ENCODE measurements at places on chromosomes 7 and 10.

DNA sequence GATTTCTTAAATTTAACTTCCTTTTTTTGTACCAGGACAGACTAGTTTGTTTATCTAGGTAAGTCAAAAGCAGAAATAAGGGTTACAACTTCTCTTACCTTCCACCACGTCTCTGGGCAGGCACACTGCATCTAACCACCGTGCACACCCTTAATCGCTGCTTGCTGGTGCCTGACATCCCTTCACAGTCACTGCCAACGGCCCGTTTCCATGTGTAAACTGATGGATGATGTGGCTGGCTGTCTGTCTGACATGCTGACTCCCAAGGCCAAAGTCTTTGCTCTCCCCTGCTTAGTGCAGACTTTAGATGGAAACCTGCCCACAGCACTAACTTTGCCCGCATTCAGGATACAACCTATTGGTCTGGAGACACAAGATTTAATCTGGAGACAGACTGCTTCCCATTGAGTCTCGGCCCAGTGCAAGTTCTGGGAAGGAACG is 1.1 kb downstream of the TMEM273 start:
- no peak for DNase-seq

- no peak for DNase-seq
Measured at GRCh38 chr7:67760971-67761370, 764.3 kb downstream of the TYW1 start.

- no peak for DNase-seq
Measured at GRCh38 chr10:33674491-33674890, 340.0 kb upstream of the NRP1 start.

DNA sequence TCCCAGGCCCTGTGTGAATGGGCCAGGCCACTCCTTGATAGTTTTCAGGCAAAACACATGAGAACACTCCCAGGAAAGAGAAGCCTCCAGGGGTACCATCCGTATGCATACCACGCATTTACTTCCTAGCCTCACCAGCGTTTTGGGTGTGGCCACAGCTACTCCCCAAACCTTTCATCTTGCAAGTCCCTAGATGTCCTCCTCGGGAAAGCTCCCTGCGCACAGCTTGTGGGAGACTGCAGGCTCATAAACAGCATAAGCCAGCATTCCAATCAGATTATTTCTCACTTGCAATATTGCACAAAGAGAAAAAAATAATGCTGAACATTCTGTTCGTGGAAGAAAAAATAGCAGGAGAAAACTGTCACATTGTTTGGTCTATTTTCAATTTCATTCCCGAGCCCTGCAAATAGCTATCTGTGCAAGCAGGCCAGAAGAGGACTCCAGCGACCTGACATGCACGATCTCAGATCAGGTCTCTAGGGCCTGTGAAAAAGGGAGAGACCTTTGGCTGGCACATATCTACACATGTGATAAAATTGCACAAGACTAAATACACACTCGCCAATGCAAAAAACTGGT is 175.6 kb downstream of the PLXNA4 start:
- no peak for DNase-seq

GRCh38 chr10:5506751-5507648 is 7.6 kb upstream of the CALML5 start:
- DNase-seq: no peak

GRCh38 chr10:78953113-78953798 is 115.5 kb upstream of the ZMIZ1 start:
- no peak for DNase-seq

DNA sequence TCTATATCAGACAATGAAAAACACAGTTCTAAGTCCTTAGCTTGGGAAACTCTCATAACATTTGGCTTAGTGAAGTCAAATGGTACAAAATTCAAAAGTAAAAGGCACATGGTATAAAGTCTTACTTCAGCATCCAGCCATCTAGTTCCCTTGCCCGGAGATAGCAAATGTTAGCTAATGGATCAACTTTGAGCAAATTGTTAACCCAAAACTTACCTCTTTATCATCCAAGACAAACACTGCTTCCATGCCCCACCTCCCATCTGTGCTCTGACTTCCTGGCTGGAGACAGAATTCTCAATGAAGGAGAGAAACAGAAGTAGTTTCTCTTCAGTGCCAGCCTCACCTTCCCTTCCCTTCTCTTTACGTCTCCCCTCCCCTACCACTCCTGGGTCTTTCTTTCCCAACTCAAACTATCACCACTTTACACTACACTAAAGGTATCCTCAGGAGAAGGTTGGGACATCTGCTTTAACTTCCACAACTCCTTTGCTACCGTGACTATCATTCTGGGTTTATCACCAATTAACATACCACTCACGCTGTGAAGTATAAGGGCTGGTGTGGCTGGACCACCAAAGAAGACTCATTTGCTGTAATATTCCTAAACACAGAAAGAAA is 21.2 kb upstream of the ZNRF2 start:
- no peak for DNase-seq

GRCh38 chr7:107660381-107661080 is at the start of gene SLC26A4:
TSS of gene SLC26A4 (plus strand) at chr7:107660828. CDS start at chr7:107661642, 814 bp downstream.
- DNase-seq: no peak

GRCh38 chr10:3432081-3432825 is 259.7 kb upstream of the PITRM1 start:
- no peak for DNase-seq

GRCh38 chr10:3853016-3853415 is 68.0 kb upstream of the KLF6 start:
- no peak for DNase-seq

GRCh38 chr7:28954471-28954870 is 3.7 kb downstream of the TRIL start:
- no peak for DNase-seq

DNA sequence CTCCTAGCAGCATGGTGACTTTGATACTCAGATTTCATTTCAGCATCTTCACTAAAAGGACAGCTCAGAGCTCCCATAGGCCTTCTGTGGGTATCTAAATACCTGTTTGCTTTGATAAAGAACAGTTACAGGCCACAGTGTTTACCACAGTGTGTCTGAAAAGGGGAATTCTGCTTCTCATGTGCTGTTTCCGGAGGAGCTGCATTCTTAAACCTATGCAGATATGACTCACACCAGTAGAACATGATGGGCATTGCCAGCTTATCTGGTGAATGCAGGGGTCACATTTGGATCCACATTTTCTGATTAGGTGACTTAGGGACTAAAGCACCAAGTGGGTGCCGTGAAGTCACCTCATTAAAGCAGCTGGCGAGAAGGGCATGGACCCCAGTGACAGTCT is 52.6 kb downstream of the TRRAP start:
- no peak for DNase-seq

GRCh38 chr10:17548770-17549169 is 68.4 kb downstream of the HACD1 start:
- no peak for DNase-seq

- no peak for DNase-seq
Measured at GRCh38 chr7:44220358-44221112, 19.8 kb downstream of the YKT6 start.

DNA sequence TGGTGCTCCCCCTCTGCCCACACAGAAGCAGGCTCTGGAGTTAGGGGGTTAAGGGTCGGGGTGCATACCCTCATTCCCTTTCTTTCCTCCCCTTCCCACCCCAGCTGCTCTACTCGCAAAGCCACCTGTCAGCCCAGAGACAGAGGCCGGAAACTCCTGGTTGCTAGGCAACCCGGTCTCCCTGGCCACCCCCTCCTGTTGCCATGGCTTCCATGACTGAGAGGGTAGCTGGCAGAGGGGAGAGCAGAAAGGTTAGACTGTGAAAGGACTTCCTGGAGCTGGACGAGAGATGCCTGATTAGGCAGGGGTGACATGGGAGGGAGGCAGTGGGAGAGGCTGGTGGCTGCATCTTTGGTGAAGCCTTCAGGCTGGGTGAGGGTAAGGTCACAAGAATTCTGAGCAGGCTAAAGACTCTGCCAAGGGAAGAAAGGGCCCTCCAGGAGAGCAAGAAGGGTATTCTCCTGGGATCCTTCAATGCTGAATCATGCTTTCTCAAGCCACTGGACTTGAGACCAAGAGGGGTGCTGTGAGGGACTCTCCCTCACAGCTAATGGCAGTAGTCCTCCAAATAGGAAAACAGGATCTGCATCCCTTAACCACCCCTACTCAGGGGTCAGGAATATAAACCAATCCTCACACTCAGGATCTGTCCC is 5.4 kb downstream of the PSD start:
- DNase-seq: peak; percentile 52

GRCh38 chr10:113047605-113047962 is 97.5 kb downstream of the TCF7L2 start:
- DNase-seq: no peak

GRCh38 chr7:92783260-92784201 is 52.8 kb downstream of the CDK6 start:
- DNase-seq: no peak

- DNase-seq: no peak
Measured at GRCh38 chr10:111491154-111491553, 414.3 kb downstream of the ADRA2A start.

- no peak for DNase-seq
Measured at GRCh38 chr7:55055479-55055878, 36.7 kb downstream of the EGFR start.

GRCh38 chr7:80136261-80137055 is 1.8 kb downstream of the GNAI1 start:
- DNase-seq: peak; percentile 6

DNA sequence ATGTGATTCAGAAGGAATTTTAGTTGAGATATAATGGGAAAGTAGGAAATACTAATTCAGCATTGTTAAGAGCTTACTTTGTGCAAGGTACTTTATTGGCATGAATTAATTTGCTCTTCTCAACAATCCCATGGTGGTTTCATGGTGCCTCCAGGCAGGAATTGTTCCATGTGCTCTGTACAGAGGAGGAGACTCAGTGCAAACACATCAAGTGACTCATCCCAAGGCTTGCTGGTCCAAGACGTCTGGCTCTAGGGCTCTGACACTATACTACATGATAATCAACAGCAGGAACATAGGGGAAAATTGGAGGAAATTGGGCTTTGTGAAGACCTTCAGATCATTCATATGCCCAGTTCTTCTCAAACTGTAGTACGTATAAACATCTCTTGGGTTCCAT is 66.5 kb upstream of the PRKG1 start:
- no peak for DNase-seq

DNA sequence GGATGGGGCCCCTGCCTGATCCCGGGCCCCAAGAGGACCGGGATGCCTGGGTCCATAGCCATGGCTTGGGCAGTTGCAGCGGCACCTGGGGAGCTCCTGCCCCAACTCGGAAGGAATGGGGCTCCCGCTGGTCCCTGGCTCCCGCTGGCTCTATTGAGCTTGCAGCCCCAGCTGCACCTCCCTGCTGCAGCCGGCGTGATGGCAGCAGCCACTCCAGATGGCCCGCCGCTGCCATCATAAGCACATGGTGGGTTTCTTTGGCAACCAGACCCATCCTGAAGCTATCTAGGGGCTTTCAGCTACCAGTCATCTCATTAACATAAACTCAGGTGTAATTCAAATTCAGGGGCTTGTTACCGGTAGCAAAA is 11.1 kb upstream of the DNMBP start:
- peak; percentile 61 for DNase-seq

DNA sequence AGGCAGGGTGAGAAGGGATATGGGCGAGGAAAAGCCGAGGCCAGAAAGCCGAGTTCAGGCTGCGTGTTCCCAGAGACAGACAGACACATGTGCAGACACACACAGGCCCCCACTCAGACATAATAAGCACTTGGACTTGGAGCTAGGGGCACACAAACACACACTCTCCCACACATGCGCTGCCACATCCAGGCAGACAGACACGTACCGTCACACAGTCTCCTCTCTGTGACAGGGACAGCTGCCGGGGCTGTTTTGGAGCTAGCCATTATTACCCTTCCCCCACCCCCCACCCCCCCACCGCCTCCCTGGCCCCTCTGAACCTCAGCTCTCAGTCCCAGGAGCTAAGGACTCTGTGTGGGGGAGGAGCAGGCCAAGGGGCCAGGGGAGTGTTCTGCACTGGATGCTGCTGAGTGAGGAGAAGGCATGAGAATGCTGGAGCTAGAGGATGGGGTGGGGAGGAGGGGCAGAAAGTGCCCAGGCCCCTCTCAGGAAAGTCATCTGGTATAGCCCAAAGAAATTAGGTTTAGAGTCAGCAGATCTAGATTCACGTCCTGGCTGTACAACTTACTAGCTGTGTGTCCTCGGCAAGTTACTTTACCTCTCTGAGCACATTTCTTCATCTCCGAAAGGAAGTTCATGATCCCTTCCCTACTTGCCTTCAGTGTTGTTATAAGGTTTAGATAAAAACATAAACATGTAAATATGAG is 6.3 kb downstream of the PITX3 start:
- no peak for DNase-seq

DNA sequence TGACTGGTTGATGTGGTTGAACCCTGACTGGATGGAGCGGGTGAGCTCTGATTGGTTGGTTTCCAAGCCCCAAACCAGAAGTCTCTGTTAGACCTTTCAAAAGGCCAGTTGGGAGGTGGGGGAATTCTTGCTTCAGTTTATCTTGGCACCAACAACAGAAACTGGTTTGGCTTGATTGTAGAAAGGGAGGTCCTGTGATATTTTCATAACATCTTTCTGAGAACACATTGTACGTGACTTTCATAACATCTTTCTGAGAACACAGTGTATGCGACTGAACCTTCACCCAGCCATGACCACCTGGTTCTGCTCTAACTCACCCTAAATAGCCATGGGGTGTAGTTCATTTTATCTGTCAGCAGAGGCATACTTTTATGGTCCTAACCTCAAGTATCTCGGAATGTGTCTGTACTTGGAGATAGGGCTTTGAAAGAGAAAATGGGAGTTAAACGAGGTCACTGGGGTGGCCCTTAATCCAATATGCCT is 88.3 kb downstream of the GALNT17 start:
- DNase-seq: no peak

DNA sequence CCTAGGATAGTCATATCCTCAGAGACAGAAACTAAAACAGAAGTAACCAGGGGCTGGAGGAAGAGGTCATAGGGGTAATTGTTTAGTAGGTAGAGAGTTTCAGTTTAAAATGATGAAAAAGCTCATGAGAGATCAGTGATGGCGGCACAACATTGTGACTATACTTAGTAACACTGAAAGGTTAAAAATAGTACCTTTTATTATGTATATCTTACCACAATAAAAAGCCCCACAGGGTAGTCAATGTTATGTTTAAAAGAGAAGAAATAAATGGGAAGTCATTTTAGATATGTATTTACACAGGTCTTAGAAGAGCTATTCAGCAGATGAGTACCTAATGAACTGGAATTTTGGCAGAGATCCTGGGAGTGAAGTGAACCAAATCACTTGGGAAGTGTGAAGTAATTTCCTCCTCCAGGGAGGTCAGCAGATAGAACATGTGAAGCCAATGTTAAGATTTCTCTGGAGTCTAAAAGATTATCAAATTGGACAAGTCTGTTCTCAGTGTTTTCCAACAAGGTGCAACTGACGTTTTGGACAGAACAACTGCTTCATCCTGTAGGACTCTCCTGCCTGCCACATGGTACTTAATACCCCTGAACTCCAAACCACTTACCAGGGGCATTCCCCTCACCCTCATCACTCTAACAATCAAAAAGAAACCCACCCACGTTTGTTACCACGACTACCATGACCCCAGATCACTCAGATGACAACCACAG is 6.4 kb downstream of the CDCA7L start:
- DNase-seq: no peak

- no peak for DNase-seq
Measured at GRCh38 chr7:96304573-96304972, 17.3 kb downstream of the SLC25A13 start.
